Stimulated activated CD4-positive, alpha-beta T cell treated with anti-CD3 and anti-CD28 coated beads, Interleukin-2, amount 100 ng/mL, for 48 hours (primary cell): ENCODE measurements at places on chromosomes 11 and 22.

- DNase-seq = no peak
These were observed 41.9 kb downstream of the KCNJ1 start for GRCh38 chr11:128825050-128825784.

- DNase-seq = no peak
These were observed 32.4 kb downstream of the TMEM225 start for GRCh38 chr11:123853038-123853437.

DNA sequence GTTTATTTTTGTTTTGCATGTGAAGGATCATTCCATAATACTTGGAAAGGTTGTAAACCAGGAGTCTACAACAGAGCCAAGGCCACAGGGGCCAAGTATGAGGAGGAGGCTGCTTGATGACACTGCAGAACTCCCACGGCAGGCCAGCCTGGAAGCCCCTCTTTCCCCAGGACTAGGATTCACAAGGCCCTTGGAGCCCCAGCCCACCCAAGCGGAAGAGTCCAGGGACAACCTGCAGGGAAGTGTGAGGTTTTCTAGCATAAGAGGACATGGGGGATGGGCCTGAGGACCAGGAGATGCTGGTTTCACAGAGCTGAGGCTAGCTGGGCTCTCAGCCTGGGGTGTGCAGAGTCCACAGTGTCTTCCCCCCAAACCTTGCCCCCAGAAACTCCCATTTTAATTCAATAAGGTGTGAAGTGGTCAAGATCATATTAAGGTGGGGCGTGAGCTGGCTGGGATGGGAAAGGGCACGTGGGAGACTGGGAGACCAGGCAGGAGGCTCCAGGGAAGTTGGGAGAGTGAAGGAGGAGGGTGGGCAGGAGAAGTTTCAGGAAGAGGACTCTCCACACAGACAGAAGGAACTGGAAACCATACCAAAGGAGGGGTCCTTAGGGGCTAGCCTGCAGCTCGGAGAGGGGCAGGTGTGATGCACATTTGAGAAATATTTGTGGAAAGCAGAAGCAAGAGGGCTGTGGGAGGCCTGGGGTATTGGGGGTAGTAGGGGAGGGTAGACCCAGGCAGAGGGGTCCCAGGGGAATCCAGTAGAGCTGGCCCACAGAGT lies 12.4 kb downstream of the GNAZ start:
- DNase-seq = no peak

- no peak for DNase-seq
These were observed 37.6 kb downstream of the RIBC2 start for GRCh38 chr22:45450921-45451651.

DNA sequence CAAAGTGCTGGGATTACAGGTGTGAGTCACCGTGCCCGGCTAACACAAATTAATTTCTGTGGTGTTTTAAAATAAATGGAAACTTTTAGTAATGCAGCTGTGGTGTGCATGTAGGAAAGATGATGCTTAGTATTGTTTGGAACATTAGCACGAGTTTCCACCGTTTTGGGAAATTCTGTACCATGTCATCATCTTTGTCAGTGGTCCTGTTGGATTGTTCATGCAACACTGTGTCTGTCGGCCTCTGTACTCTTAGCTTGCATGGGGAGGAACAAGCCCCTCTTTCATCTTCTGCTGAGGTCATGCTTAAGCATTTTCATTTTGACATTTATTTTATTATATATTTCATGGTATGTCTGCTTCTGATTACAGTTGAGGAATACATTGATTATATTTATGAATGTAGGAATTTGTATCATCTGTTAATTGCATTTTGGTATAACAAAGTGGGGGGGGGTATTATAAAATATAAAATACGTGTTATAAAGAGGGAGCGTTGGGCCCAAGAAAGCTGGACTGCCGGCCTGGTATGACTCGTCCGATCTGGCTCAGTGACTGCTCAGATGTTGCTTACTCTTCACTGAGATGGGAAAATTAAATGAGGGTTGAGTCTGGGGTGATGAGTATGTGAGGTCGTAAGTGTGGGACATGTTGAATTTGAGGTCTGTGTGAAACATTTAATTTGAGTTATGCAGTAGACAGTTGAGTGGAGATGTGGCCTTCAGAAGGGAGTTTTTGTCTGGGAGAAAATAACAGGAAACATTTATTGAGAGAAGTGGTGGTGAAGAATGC lies 28.7 kb downstream of the CECR2 start:
- no peak for DNase-seq

DNA sequence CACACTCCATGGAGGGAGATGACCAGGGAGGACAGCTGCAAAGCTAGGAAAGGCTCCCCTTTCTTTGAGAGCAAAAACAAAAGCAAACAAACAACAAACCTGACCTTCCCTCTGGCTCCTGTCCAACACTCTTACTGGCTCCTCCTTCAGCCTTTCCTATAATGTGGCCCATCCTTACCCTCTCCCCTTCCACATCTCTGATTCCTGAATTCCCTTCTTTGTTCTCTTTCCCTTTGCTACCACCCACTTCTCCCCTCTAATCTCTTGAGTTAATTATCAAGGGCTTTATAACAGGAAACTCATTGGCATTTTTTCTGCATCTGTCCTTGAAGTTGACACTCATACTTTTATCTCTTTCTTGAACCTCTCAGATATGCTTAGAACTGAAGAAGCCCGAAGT lies 56.3 kb downstream of the ZNF280B start:
- DNase-seq = no peak

DNA sequence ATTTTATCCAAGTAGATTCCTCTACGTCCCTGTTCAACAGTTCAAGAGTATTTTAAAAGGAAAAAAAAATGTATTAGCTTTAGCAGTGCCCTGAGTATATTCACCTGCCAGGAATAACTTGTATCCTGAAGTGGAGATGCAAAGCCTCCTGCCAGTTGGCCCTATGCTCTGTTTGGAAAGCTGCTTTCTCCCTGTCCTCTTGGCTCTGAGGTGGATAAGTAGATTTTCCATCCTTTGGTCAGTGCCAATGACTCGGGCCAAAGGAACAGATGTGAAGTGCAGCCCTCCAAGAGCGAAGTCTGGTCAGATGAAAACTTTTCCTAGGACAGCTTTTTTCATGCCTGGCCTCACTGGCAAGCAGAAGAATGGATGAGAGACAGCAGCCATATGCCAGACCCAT lies 839.9 kb upstream of the TENM4 start:
- no peak for DNase-seq

- no peak for DNase-seq
These were observed 75.0 kb downstream of the CACNA1I start for GRCh38 chr22:39645532-39645931.

DNA sequence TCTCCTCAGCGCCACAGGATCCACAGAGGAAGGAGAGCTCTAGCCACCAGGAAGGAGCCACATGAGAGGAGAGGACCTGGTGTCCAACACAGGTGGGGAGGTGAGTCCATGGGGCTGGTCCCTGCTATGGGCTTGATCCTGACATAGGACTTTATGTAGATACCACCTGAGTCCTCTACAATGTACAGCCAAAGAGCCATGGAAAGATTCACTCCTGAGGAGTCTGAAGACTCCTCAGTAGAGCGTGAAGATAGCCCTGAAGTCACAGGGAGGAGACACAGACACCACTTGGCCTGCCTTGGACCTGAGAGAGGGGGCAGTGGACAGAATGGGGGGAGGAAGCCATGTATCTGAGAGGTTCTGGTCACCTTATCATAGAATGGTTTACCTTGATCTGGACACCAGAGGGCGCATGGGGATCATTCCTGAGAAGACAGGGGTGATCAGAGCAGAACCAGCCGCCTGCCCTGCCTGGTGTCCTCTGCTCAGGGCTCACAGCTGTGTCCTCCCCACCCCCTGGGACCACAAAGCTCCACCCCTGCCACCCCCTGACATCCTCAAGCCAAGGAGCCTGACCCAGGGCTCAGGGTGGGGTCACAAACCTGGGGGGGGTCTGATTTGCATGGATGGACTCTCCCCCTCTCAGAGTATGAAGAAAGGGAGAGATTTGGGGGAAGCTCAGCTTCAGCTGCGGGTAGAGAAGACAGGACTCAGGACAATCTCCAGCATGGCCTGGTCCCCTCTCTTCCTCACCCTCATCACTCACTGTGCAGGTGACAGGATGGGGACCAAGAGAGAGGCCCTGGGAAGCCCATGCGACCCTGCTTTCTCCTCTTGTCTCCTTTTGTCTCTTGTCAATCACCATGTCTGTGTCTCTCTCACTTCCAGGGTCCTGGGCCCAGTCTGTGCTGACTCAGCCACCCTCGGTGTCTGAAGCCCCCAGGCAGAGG lies 77.0 kb downstream of the ZNF280B start:
- DNase-seq = peak; percentile 56

GRCh38 chr11:42075180-42075579 lies 615.7 kb upstream of the LRRC4C start:
- no peak for DNase-seq

- no peak for DNase-seq
These were observed 3.6 kb downstream of the SIPA1 start for GRCh38 chr11:65641297-65642013.

DNA sequence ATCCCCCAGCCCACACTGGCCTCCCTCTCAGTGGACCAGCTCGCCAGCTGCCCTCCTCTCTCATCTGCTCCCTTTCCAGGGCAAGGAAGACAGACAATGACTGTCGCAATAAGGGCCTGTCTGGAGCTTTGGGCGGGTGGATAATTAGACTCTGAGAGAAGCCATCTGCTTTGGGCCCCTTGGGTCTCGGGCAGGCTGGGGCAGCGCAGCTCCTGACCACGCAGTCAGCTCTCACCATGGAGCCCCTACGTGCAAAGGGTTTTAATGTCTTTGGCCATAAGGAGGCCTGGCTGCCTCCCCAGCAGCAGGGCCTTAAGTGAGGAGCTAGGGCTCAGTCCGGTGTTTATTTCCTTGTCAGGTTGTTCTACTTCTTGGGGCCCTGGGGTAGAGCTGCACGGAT lies 153.9 kb downstream of the CHST1 start:
- DNase-seq = no peak

DNA sequence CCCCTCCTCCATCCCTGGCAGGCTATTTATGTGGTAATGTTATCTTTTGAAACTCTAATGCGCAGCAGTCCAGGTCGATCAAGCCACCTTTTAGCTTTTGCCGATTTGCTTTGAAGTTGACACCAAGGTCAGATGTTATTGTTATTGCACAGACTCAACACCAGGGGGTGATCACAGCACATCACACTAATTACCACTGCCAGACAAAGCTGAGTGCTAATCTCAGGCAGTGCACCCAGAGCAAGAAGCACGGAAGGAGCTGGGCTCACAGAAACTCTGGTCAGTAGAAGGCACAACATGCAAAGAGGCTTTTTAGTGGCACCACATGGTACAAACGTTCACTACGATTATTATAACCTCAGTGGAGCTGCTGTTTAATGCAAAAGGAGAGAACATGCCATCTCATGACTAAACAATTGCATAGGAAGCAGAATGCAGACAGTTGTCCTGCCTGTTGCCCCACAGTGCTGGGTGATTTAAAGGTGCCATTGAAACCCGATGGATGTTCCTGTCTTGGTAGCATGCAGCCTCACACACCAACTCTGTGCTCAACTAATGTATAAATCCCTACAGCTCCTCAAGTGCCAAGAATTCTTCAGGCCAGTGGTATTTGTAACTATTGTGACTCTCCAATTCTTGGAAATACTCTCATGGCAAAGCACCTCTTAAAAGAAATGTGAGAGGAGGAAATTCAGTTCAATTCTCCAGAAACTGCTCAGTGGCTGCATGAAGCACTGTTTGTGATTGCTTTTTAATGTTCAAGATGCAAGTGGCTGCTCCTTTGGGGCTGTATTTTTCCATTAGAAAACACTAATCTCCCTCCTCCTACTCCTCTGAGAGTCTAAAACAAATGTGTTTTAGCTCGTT lies 353.9 kb upstream of the DDI1 start:
- DNase-seq = peak; percentile 18

- DNase-seq = no peak
These were observed 117.0 kb downstream of the SLC1A2 start for GRCh38 chr11:35302398-35302797.

- DNase-seq = no peak
These were observed 3.9 kb upstream of the PTS start for GRCh38 chr11:112222303-112222702.

GRCh38 chr11:36162006-36162882 lies 127.0 kb downstream of the COMMD9 start:
- no peak for DNase-seq

DNA sequence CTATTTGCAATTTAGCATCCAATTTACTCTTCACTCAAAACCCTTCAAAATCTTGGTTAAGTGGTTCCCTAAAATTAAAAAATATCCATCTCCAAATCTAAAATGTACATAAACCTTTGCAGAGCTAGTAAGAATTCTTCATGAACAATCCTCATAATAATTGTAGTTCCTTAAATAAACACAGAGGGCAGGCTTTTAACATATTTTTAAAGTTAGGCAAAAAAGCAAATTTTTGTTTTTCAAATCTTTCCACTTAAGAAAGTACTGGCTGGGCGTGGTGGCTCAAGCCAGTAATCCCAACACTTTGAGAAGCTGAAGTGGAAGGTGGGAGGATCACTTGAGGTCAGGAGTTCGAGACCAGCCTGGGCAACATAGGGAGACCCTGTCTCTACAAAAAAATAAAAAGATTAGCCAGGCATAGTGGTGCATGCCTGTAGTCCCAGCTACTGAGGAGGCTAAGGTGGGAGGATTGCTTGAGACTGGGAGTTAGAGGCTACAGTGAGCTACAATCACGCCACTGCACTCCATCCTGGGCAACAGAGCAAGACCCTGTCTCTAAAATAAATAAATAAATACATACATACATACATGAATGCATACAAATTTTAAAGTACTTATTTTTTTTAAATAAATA lies 25.1 kb upstream of the PLAAT3 start:
- no peak for DNase-seq

DNA sequence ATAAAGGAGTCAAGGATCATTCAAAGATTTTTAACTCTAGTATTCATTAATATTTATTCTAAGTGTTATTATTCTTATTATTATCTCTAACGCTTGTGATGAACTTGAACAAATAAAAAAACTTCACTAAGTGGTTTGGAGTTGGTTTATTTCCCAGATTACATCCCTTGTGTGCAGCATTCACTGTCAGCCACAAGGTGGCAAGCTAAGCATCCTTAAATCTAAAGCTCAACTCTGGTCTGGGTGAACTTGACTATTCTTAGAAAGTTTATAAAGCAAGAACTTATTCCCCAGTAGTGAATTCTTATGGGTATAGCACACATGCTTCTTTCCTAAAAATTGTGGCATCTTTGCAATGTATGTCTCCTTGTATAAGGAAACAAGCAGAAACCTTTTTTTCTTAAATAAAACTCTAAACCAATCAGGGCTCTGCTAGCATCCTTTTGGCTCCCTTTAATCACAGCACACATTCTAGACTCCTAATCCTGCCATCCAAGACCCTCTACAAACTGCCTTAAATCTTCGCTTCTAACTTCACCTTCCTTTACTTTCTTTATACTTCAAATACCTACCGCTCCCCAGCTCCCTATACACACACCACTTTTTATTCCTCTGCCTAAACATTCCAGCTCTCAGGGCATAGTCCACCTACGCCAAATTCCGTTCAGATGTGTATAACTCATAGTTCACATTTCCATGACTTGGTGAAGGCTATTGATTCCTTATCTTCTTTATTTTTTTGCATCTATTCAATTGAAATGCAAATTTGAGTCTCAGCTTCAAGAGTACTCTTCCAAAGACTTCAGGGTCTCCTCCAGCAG lies 1068.8 kb downstream of the DLG2 start:
- no peak for DNase-seq

- DNase-seq = no peak
These were observed 12.7 kb downstream of the MYO18B start for GRCh38 chr22:25754527-25755202.

- no peak for DNase-seq
These were observed 91.8 kb downstream of the APIP start for GRCh38 chr11:34824425-34824824.
